ENCODE measurements at places on chromosomes 1 and 21.

DNA sequence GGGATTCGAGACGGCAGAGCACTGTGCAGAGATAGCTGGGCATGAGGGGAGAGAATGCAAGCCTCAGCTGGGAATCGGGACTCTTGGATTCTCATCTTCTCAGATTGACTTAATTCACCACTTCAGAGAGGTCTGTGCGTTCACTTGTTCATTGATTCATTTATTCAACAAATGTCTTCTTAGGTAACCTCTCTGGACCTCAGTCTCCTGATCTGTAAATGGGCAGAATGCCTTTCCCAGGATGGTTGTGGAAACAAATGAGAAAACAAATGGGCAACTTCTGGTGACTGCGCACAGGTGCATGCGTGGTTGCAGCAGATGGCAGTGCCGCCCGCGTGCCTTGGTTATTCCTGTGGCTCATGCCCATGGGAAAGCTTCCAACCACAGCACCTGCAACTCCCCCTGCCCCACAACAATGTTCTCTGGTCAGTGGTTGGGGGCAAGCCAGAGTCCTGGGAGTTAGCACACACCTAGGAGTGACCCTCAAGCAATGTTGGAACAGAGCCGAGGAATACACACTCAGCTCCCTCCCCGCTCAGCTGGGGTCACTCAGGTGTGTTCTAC, 110.1 kb upstream of the RUNX3 start:
- no peak for DNase-seq

- no peak for DNase-seq
Measured at GRCh38 chr1:113488576-113489177, 98.4 kb downstream of the MAGI3 start.

GRCh38 chr21:20538039-20538658, 460.1 kb upstream of the NCAM2 start:
- DNase-seq, result no peak

DNA sequence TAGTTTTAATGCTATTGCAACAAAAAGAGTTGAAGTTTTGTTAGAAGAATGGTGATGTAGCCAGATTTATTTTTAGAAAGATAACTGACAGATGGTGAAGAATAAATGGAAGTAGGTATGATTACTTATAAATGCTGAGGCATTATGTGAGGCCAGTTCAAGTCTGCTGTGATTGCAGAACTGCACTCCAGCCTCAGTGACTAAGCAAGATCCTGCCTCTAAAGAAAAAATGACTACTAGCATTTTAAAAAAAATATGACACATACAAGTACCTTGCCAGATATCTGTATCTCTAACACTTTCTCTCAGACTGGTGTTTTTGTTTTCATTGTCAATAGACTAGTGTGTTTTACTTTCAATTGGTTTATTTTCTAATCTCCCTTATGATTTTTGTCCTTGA, 1242.4 kb upstream of the ADGRL4 start:
- DNase-seq, result no peak

DNA sequence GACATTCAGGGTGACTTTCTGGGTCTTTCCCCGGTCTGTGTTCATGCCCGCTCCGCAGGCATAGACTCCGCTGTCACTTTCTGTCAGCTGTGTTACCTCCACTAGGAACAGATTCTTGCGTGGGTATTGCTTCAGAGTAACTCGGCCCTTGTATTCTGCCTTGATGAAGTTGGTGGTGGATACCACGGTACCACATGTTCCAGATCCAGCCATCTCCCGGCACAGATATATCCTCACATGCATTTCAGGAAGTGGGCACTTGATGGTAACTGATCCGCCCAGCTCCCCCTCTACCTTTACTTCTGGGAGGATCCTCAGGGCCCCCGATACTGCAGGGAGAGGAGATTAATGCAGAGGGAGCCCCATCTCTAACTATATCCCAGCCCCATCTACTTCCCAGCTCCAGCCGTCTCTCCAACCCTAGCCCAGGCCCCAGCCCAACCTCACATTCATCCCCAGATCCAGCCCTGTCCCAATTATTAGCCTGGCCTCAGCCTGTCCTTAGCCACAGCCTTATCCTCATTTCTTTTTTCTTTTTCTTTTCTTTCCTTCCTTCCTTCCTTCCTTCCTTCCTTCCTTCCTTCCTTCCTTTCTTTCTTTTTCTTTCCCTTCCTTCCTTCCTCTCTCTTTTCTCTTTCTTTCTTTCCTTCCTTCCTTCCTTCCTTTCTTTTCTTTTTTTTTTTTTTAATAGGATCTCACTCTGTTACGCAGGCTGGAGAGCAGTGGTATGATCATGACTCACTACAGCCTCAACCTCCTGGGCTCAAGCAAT, 7.8 kb downstream of the FCMR start:
- no peak for DNase-seq

DNA sequence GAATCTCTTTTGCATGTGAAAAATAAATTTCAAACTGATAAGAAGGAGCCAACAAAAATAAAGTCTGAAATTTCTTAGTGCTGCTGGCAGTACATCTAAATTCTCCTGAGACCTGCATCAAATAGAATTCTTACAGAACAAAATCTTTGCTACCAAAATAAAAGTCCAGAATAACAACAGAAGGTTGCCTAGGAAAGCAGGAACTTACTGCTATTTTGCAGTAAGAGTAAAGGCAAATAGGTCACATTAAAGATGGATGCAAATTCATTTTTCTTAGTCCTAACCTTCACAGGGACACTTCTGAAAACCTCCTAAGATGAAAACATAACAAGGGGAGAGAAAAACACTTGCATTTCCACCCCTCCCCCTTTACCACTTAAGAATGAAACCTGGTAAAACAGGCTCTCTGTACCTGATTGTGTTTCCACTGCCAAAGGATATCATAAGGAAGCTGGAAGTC, 59.0 kb downstream of the RUSC1 start:
- no peak for DNase-seq

DNA sequence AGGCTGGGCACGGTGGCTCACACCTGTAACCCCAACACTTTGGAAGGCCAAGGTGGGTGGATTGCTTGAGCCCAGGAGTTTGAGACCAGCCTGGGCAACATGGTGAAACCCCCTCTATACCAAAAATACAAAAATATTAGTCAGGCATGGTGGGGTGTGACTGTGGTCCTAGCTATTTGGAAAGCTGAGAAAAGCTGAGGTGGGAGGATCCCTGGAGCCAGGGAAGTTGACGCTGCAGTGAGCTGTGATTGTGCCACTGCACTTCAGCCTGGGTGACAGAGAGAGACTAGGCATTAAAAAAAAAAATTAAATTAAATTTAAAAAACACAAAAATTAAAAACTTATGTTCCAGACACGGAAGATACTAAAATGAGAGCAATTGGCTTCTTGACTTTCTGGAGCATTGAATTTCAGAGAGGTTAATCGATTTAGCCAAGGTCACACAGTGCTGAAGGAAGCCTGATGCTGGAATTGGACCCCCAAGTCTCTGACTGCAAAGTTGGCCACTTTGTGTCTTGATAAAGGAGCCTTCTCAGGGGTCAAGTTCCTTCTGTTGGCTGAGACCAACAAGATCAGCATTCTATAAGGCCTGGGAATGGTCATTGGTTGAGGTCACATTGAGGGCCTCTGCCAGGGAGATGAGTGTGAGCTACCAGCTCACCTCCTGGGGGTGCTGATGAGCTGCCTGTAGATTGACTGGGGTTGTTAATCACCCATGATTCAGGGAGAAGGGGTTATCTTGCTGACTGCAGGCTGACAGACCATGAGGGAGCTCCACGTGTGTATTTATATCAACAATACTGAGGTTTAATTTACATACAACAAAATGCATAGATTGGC, 54.3 kb downstream of the RPS6KA1 start:
- DNase-seq, result no peak

GRCh38 chr1:25500694-25501093, 42.7 kb upstream of the LDLRAP1 start:
- DNase-seq, result no peak

GRCh38 chr1:172431721-172432192, 11.3 kb downstream of the C1orf105 start:
- DNase-seq, result no peak

DNA sequence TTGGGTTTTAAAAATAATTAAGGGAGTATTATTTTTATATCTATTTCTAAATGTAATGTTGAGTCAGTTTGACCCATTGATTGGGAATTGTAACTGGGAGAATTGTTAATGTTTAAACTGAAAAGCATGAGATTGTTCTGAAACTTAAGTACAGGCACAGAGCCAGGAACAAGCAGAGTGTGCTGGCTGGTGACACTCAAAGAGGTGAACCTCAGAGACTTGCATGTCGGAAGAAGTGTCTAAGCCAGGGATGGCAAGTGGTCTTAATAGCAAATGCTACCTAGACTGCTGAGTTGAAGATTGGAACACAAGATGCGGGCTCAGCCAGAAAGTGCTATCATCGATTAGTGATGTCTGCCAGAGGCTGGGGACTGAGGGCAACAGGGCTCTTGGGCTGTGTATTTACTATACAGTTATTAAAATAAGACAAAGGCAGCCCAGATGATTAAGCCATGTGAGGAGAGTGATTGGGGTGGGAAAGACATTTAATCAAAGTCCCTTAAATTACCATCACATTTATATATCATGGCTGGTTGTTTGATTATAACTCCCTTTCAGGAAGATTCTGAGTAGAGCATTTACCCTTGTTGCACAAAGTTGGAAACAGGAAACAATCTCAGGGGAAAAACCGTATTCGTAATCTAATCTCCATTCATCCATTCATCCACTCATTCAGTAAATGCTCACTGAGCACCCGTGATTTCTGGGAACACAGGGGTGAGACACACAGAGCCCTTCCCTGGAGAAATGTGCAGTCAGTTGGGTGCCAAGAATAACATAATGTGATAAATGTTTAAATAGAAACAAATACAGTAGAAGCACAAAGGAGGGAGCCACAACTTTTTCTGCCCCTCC, 42.8 kb downstream of the C8A start:
- DNase-seq, result no peak

GRCh38 chr1:40421431-40422384, 28.6 kb upstream of the ZFP69B start:
- no peak for DNase-seq

DNA sequence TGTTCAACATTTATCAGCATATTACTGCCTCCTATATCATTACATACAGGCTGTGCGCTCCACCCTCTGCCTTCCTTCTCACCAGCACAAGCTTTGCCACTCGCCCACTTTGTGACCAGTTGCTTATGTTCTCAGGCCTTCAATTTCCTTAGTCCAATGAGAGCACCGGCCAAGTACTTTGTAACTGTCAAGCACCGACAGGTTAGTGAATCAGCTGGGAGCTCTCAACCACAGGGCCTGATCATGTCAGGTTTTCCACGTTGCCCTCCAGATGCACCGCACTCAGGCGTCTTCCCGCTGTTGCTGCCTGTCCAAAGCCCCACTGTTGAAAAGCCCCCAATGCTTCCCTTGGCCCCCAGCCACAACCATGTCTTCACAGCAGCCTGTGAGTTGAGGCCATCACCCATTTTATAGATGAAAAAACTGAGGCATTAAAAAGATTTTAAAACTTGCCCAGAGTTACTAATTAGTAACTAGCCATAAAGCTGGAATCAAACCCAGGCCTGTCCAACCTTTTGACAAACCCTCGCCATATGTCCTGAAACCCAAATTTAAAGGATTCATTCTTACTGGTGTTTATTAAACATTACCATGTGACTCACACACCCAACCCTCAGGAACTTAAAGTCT, 3.4 kb upstream of the KCNN3 start:
- DNase-seq, result no peak

DNA sequence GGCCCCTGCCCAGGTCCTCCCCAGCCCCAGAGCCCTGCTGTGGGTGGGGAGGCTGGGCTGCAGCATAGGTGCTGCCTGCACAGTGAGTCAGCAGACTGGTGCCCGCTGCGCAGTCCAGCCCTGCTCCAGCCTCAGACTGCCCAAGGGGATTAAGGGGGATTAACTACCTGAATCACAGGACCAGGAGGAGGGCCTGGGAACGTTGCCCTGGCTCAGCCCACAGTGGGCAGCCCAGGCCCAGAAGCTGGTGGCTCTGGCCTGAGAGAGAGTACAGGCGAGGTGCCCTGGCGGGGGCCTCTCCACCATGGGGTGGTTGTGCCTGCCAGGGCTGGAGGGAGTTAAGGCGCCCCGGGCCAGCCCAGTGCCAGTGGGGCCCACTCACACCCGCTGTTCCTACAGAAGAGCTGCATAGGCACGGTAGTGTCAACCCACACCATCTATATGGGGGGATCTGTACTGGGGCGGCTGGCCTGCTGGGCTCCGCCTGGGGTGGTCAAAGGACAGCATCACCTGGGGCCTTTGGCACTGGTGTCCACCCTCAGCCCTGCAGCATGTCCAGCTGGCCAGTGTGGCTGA, 2.3 kb downstream of the OBSCN start:
- peak; percentile 62 for DNase-seq
